Fibroblast of lung (primary cell): ENCODE measurements at places on chromosomes 13 and 19. TPM values are rescaled to one million over a fixed set of nuclear protein-coding genes. Genes with fewer than 3 reads are reported as not detected.

DNA sequence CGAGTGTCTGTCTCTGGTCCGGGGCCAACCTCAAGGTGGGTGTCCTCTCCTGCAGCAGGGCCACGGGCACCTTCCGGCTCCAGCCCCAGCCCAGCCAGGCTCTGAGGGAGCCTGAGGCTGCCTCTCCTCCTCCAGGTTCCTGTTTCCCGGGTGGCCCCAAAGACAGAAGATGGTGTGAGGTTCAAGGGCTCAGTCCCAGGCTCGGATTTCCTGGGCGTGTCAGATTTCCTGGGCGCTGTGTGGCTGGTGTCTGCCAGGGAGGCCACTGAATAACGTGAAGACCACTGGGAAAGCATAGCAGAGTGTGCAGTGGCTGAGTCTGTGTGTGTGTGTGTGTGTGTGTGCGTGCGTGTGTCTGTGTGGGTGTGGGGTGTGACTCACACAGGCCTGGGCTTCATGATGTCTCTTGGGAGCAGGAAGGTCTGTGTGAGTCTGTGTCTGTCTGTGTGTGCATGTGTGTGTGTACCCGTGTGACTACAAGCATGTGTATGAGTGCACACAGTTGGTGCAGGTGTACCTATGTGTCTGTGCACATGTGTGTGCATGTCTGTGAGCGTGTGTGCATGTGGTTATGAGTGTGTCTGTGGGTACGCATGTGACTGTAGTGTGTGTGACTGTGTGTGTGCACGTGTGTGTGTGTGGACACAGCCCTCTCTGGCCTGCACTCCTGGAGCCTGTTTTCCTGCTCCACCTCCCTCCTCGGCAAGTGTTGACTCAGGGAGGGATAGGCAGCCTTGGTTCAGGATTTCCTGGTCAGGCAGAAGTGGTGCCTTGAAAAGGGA lies 28.3 kb downstream of the CEBPA start:
- peak; percentile 71 for DNase-seq

The RAB4B gene
- 11.8 and 12.8 TPM in 2 replicates for polyA plus RNA-seq

- DNase-seq, result peak; percentile 17
These were observed 63.4 kb downstream of the KCTD12 start for GRCh38 chr13:76822698-76823267.

GRCh38 chr13:91241221-91241933 lies 106.1 kb upstream of the MIR17HG start:
- DNase-seq, result no peak

The CTXN1 gene
- 0.85 and 1.1 TPM in 2 replicates for polyA plus RNA-seq

DNA sequence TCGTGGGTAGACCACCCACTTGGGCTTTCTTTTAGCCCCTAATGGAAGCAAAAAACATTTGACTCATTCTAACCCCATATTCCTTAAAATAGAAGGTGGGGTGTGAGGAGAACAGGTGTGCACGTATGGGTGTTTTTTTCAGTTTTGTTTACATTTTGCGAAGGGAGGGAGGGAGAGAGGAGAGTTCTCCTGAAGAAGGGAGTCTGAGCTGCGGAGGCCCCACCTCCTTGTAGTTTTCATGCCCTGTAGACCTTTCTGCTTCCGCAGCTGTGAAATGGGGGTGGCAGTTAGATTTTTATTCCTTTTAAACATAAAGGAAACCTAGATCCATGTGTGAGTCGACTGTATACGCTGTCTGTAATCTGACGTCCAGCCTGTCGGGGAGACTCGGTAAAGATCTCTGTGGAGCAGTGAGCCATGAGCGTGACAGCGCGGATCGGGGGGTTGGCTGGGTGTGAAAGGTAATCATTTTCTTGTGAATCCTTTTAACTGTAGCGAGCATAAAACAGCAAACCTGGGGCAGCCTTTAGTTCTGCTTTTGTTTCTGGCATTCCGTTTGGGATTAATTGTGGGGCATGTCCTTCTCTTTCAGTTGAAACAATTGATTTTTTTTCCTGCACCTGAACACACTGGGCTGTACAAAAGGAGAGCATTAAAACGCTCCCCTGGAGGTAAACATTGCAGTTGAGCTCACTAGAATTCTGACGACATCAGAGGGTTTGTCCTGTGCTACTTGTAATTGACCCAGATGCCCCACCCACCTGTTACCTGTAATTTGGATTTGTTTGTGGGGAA lies 2.3 kb downstream of the UPF1 start:
- no peak for DNase-seq

DNA sequence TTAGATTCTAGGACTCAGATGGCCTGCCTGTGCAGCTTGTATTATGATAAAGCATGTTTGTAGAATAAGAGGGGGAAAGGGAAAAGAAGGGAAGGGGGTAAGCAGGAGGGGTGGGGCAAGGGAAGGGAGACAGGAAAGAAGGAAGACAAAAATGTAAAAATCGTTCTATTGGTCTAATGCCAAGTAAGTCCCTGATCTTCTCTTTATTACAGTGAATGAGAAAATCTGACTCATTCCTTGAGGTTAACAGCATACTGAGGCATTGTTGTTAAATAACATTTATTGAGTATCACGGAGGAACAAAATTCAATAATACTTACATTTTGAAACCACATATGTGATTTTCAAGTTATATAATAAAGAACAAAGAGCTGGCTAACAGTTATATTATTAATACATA lies 1534.7 kb downstream of the OLFM4 start:
- no peak for DNase-seq

DNA sequence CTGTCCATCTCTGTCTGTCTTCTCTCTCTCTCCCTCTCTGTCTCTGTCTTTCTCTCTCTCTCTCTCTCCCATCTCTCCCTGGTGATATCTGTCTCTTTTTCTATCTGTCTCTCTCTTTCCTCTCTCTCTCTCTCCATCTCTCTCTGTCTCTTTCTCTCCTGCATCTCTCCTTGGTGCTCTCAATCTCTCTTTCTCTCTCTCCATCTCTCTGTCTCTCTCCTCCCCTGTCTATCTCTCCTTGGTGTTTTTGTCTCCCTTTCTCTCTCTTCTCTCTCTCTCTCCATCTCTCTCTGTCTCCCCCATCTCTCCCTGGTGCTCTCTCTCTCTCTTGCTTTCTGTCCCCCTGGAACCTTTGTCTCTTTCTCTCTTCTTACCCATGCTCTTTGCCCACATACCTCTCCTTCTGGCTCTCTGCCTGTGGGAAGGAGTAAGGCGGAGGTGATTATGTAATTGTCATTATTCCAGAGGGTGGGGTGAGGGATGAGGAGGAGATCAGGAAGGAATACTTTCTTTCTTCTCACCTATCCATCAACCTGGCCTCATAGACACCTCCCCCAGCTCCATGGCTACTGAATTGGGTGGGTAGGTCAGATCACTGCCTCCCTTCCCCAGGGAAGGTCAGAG lies 30.9 kb upstream of the CYP2B6 start:
- DNase-seq, result no peak

GRCh38 chr13:41085961-41086585 lies 24.8 kb downstream of the WBP4 start:
- DNase-seq, result no peak

- no peak for DNase-seq
These were observed 30.9 kb downstream of the RNASEH2B start for GRCh38 chr13:50940509-50940908.

DNA sequence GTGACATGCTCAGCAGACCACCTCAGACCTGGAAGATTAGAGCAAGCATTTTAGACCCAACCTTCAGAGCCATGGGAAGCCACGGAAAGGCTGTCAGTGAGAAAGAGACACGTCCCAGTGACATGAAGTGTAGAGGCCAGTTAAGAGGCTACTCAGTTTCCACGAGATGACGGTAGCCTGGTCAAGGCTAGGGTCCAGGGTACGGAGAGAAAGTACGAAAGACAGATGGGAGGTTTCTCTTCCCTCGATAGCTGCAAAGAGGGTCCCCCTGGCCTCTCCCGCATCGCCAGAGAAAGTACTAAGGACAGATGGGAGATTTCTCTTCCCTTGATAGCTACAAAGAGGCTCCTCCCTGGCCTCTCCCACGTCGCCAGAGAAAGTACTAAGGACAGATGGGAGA lies 8.6 kb downstream of the ZSCAN5A start:
- DNase-seq, result no peak

The PGLYRP2 gene
- polyA plus RNA-seq, result not detected in 2 replicates

GRCh38 chr13:77335543-77335942 lies 8.6 kb upstream of the MYCBP2 start:
- no peak for DNase-seq

The KLK14 gene
- not detected in 2 replicates for polyA plus RNA-seq

- DNase-seq, result peak; percentile 32
These were observed 31.6 kb downstream of the SYT3 start for GRCh38 chr19:50607874-50608785.

DNA sequence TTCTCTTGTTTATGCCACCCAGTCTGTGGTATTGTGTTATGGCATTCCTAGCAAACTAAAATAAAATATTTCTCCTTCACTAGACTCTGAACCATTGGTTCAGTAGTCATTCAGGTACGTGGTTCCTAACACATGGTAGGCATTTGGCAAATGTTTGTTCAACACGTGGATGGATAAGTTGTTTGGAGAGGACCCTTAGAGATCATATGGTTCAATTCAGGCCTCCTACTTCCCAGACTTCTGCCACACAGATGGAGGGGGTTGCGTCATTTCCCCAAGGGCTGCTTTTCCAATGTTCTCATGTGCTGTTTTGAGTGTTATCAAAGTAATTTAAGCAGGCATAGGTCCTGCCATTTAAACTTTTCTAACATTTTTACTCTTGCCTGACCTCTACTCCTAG lies 6.7 kb downstream of the CXCL17 start:
- no peak for DNase-seq

DNA sequence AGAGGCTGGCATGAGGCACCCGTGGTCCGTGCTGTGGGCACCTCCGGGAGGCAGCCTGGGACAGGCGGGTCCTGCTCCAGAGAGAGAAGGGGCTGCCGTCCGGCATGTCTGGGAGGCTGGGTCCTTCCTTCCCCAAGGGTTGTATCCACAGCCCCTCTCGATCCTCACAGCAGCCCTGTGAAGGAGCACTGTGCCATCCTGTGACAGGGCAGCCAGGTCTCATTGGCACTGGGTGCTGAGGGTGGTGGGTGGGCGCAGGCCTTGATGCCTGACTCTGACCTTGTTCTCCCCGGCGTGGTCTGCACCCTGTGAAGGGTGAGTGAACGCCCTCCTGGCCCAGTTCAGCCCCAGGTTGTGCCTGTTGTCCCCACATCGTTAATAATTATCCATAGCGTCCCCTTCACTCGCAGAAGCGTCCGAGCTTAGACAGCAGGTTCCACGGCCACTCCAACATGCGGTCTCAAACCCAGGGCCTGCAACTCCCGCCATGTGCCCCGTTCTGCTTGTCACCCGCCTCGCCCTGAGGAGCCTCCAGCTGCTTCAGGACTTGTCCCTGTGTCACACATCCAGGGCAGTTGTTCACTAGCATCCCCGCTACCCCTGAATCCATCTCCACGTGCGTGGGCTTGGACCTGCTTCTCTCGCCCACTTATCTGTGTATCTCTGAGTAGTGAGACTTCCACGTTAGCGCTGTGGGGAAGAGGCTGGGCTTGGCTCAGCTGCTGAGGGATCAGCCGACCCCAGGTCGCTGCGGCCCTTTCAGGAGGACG lies 10.6 kb downstream of the ATP11A start:
- DNase-seq, result no peak

- DNase-seq, result no peak
These were observed 423.2 kb upstream of the SGCG start for GRCh38 chr13:22757530-22758120.

- DNase-seq, result peak; percentile 40
These were observed 23.2 kb downstream of the SH3GL1 start for GRCh38 chr19:4376991-4377781.

GRCh38 chr19:16587833-16588823 lies 15.9 kb upstream of the SLC35E1 start:
- DNase-seq, result peak; percentile 50

GRCh38 chr13:78323848-78324247 lies 279.5 kb downstream of the POU4F1 start:
- peak; percentile 43 for DNase-seq

The CLEC11A gene
- polyA plus RNA-seq, result 22.5 and 23.4 TPM in 2 replicates

- DNase-seq, result no peak
These were observed 251.7 kb upstream of the IRS2 start for GRCh38 chr13:110037925-110038573.

DNA sequence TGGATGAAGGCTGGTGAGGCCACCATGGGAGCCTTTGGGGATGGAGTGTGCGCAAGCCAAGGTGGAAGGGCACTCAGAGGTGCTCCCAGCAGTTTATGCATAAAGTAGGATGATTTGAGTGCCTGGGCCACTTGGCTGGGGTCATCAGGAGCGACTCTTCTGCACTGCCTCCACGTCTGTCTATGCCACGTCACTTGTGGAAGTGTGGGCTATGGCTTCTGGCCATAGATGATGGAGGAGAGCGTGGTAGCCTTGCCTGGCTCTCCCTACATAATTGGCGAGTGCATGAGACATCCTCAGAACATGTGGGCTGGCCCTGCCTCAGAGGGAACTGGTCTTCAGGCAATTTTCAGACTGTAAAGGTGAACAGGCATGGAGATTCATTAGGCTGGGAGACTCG lies 182.9 kb downstream of the TEX29 start:
- DNase-seq, result no peak

DNA sequence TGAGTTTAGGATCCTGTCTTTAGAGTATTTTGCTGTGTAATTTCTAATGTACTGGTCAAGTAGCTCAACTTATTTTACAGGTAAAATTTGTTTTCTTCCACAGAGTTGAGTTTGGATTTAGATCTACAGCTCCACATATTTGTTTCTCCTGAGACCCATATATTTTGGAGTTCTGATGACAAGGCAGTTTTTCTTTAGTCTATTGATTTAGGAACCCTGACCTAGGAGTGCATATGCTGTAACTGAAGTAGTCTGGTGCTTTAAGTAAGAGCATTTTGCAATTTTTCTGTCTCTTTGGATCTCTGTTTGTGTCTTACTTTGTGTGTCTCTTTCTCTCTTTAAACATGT lies 19.5 kb upstream of the SPRY2 start:
- peak; percentile 26 for DNase-seq

The CCNA1 gene
- polyA plus RNA-seq, result 0.48 and 0.89 TPM in 2 replicates

DNA sequence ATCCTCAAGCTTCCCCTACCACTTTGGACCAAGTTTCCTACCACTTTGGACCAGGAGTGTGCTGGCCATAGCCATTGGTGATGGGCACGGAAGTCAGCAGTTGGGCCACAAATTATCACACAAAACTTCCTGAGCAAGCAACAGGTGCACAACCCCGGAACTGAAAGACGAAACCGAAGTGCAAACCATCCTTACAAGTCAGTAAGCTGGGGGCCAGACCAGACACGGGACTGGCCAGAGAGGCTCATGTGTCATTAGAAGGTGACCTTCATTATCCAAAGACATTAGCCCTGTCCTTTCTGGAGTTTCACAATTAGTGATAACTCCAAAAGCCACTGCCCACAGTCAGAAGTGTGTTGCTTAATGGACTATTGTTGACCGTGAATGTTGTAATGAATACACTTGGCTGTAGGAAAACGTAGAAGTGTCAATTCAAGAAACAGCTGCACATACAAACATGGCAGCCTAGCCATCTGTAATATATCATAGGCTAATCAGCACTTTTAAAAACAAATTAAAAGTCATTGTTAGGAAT lies 244.1 kb upstream of the IRS2 start:
- no peak for DNase-seq

- DNase-seq, result no peak
These were observed 32.8 kb downstream of the COG6 start for GRCh38 chr13:39688278-39688677.
